ENCODE measurements at places on chromosomes 6 and 20.

DNA sequence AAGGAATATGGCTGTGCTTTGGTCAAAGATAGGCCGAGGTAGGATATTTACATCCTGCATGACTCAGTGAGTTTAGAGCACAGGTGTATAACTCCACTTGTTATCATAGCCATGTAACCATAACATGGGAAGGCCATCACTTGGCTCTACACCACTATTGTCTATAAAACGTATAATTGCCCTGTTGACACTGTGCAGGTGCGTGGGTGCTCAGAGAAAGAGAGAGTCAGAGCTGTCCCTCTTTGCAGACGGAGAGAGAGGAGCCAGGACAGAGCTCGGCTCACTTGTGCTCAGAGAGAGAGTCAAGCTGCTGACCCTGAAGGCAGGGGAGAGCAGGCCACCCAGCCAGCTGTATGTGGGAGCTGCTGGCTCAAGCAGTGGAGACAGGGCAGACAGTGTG, 46.0 kb downstream of the OR2B6 start:
- H3K4me3 ChIP-seq = no peak overlapping the region
- no peaks in the 10 kb centered on the region for H3K27me3 ChIP-seq
- no peak overlapping the region for H3K27ac ChIP-seq
- no peaks in the 10 kb centered on the region for H3K4me1 ChIP-seq
- no peaks in the 10 kb centered on the region for H3K36me3 ChIP-seq
- no peak for DNase-seq

GRCh38 chr20:5887386-5887785, 62.9 kb downstream of the TRMT6 start:
- H3K36me3 ChIP-seq = no peaks in the 10 kb centered on the region
- no peak overlapping the region for H3K4me3 ChIP-seq
- no peaks in the 10 kb centered on the region for H3K4me1 ChIP-seq
- DNase-seq = no peak
- H3K27me3 ChIP-seq = no peaks in the 10 kb centered on the region

- no peaks in the 10 kb centered on the region for H3K27me3 ChIP-seq
- DNase-seq = no peak
- H3K4me3 ChIP-seq = no peak overlapping the region
- H3K4me1 ChIP-seq = no peaks in the 10 kb centered on the region
Observed at GRCh38 chr6:51322505-51322904, 503.8 kb downstream of the TFAP2B start.

GRCh38 chr6:28766426-28766825, 157.4 kb downstream of the TRIM27 start:
- H3K27me3 ChIP-seq = peaks cover 94% of the 10 kb centered on the region
- no peak overlapping the region for H3K4me3 ChIP-seq
- H3K27ac ChIP-seq = no peak overlapping the region
- no peak for DNase-seq

GRCh38 chr6:72984981-72985665, 240.2 kb downstream of the KHDC1L start:
- no peaks in the 10 kb centered on the region for H3K27me3 ChIP-seq
- H3K4me1 ChIP-seq = no peaks in the 10 kb centered on the region
- H3K4me3 ChIP-seq = no peak overlapping the region
- H3K27ac ChIP-seq = no peak overlapping the region

- H3K27me3 ChIP-seq = no peaks in the 10 kb centered on the region
- no peak overlapping the region for H3K4me3 ChIP-seq
- H3K36me3 ChIP-seq = peaks cover 3% of the 10 kb centered on the region
- no peak for DNase-seq
- no peak overlapping the region for H3K27ac ChIP-seq
- peaks cover 20% of the 10 kb centered on the region for H3K4me1 ChIP-seq
Observed at GRCh38 chr20:37096415-37097041, 731 bp upstream of the RBL1 start.

- no peaks in the 10 kb centered on the region for H3K4me1 ChIP-seq
- no peaks in the 10 kb centered on the region for H3K27me3 ChIP-seq
- no peak overlapping the region for H3K27ac ChIP-seq
- no peak for DNase-seq
- no peak overlapping the region for H3K4me3 ChIP-seq
- no peaks in the 10 kb centered on the region for H3K36me3 ChIP-seq
Observed at GRCh38 chr6:36336208-36336710, 429 bp downstream of the BNIP5 start.

- no peak for DNase-seq
- H3K36me3 ChIP-seq = no peaks in the 10 kb centered on the region
- no peaks in the 10 kb centered on the region for H3K27me3 ChIP-seq
- no peak overlapping the region for H3K4me3 ChIP-seq
- no peaks in the 10 kb centered on the region for H3K4me1 ChIP-seq
Observed at GRCh38 chr20:40476461-40476860, 212.6 kb downstream of the MAFB start.

DNA sequence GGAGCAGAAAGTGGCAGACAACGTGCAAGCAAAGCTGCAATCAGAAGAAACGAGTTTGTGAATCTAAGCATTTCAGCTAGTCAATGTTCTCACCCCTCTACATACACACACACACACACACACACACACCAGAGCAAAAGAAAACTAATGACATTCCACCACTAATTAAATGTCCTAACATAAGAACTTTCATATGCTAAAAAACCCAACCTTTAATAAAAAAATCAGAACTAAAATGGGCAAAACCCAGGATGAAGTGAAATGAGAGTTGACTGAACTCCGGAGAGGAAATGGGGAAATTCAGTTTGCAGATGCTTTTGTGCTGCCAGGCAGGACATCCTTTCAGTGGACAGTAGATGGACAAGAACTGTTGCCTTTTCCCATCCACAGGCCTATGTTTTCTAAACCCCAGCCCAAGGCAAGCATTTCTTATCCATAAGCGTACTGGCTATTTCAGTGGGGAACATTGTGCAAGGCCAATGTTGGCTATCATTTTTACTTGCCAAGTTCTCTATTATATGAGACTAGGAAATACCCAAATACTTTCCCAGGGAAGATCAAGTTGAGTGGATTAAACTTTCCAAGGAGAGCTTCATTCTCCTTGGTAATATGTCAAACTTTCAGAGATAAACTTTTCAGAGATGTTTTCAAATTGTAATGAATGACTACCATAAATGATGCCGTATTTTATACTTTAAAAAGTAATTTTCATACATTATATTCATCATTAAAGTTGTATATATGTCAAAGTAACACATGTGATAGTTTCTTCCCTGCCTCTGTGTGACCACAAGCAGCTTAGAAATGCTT, 27.3 kb downstream of the RIN2 start:
- H3K27me3 ChIP-seq = no peaks in the 10 kb centered on the region
- no peak for DNase-seq
- H3K27ac ChIP-seq = no peak overlapping the region
- H3K36me3 ChIP-seq = no peaks in the 10 kb centered on the region
- H3K4me3 ChIP-seq = no peak overlapping the region

DNA sequence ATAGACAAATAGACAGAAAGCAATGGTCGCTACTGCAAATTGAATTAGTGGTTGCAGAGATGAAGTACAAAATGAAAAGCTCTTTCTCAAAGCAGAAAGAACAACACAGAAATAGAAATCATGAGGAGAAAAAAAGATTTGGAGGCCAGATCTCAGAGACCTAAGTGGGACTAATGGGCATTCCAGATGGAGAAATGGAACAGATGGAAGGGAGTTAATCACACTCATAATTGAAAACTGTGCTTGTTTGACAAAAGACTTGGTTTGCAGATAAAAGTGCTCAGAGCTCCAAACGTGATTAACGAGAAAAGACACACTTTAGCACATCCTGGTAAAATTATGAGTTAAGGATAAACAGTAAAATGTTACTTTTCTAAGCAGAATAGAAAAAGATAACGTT, 58.1 kb upstream of the SNRPB2 start:
- DNase-seq = no peak
- H3K27me3 ChIP-seq = no peaks in the 10 kb centered on the region
- H3K36me3 ChIP-seq = no peaks in the 10 kb centered on the region
- H3K4me3 ChIP-seq = no peak overlapping the region

GRCh38 chr6:109318328-109318876, 63.9 kb downstream of the CD164 start:
- DNase-seq = peak; percentile 66
- no peaks in the 10 kb centered on the region for H3K36me3 ChIP-seq
- H3K27me3 ChIP-seq = no peaks in the 10 kb centered on the region
- peaks cover 51% of the 10 kb centered on the region for H3K4me1 ChIP-seq
- no peak overlapping the region for H3K27ac ChIP-seq
- no peak overlapping the region for H3K4me3 ChIP-seq

GRCh38 chr6:163900570-163900969, 486.1 kb downstream of the QKI start:
- no peaks in the 10 kb centered on the region for H3K36me3 ChIP-seq
- H3K27me3 ChIP-seq = no peaks in the 10 kb centered on the region

GRCh38 chr6:26241033-26241895, 123.7 kb upstream of the BTN3A2 start:
- H3K27me3 ChIP-seq = no peaks in the 10 kb centered on the region
- no peaks in the 10 kb centered on the region for H3K36me3 ChIP-seq
- peaks cover 8% of the 10 kb centered on the region for H3K4me1 ChIP-seq
- peak overlapping the region; percentile 92 for H3K27ac ChIP-seq
- H3K4me3 ChIP-seq = peak overlapping the region; percentile 65
- peak; percentile 89 for DNase-seq

DNA sequence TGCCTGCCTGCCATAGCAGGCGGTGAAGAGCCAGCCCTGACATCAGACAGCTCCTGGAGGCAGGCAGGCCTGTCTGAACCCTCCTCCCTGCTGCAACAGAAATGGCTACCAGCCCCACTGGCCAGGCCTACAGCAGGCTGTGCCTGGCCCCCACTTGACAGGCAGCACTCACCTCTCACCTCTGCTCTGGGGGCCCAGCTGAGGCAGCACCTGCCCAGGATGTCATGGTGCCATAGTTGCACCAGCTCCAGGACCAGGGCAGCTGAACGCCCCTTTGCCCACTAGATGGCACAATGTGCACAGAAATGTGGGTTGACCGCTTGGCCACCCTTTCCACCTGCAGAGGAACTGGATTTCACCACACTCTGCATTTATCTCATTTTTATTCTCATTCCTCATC, 30.6 kb downstream of the MRPL14 start:
- peaks cover 10% of the 10 kb centered on the region for H3K4me1 ChIP-seq
- H3K4me3 ChIP-seq = no peak overlapping the region
- DNase-seq = peak; percentile 69
- peaks cover 5% of the 10 kb centered on the region for H3K36me3 ChIP-seq

GRCh38 chr20:2705931-2706645, 13.5 kb downstream of the EBF4 start:
- peaks cover 4% of the 10 kb centered on the region for H3K27me3 ChIP-seq
- H3K4me3 ChIP-seq = no peak overlapping the region
- H3K27ac ChIP-seq = no peak overlapping the region

DNA sequence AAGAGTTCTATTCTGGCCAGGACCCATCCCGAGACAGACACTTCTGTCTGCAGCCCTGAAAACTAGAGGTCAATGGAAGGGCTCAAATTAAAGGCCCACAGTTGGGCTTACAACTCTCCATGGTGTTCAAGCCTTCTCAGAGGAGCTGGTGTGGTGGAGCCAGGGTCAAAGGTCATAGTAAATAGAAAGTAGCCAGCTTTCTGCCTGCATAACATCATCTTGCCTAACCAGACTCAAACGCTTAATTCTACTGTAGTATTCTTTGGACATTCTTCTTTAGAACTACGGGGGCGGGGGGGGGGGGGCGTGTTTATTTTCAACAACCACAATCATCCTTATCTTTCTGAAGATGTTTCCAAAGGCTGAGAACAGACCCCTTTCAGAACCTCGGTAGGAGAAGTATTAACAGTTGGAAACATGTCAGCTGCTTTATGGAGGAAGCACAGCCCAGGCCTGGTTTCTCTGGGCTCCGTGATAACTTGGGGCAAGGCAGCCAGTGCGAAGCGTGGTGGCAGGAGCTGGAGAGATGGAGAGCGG, 1.5 kb upstream of the RREB1 start:
- no peak for DNase-seq
- H3K27me3 ChIP-seq = no peaks in the 10 kb centered on the region
- H3K4me3 ChIP-seq = peak overlapping the region; percentile 99

DNA sequence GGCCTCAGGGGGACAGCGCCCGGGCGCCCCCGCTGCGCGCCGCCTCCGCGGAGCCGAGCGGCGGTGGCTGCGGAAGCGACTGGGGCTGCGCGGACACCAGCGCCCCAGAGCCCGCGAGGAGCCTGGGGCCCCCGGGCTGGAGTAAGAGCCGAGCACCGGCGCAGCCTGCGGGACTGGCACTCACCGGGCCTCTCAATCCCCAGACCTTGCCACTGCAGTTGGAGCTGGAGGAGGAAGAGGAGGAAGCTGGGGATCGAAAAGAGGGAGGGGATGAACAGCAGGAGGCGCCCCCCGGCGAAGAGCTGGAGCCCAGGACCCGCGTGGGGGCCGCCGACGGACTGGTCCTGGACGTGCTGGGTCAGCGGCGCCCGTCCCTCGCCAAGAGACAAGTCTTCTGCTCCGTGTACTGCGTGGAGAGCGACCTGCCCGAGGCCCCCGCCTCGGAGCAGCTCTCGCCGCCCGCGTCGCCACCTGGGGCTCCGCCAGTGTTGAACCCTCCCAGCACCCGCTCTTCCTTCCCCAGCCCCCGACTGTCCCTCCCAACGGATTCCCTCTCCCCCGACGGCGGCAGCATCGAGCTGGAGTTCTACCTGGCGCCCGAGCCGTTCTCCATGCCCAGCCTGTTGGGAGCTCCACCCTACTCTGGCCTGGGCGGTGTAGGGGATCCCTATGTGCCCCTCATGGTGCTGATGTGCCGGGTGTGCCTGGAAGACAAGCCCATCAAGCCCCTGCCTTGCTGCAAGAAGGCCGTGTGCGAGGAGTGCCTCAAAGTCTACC, 590 bp downstream of the RNF217 start:
- peaks cover 27% of the 10 kb centered on the region for H3K4me1 ChIP-seq
- peak; percentile 68 for DNase-seq
- H3K27me3 ChIP-seq = no peaks in the 10 kb centered on the region
- no peaks in the 10 kb centered on the region for H3K36me3 ChIP-seq
- H3K27ac ChIP-seq = peak overlapping the region; percentile 89
- H3K4me3 ChIP-seq = peak overlapping the region; percentile 92

- H3K4me3 ChIP-seq = no peak overlapping the region
- H3K27ac ChIP-seq = no peak overlapping the region
- H3K36me3 ChIP-seq = no peaks in the 10 kb centered on the region
- no peaks in the 10 kb centered on the region for H3K27me3 ChIP-seq
- H3K4me1 ChIP-seq = no peaks in the 10 kb centered on the region
Observed at GRCh38 chr6:40860443-40860842, 178.6 kb downstream of the UNC5CL start.

- no peaks in the 10 kb centered on the region for H3K36me3 ChIP-seq
- no peak for DNase-seq
- no peaks in the 10 kb centered on the region for H3K27me3 ChIP-seq
Observed at GRCh38 chr6:66226109-66226508, 519.1 kb upstream of the EYS start.

- no peak overlapping the region for H3K27ac ChIP-seq
- peaks cover 8% of the 10 kb centered on the region for H3K4me1 ChIP-seq
- peak; percentile 99 for DNase-seq
- no peaks in the 10 kb centered on the region for H3K27me3 ChIP-seq
Observed at GRCh38 chr6:87756858-87757257, 54.8 kb upstream of the AKIRIN2 start.

- DNase-seq = no peak
- H3K4me3 ChIP-seq = no peak overlapping the region
- peaks cover 24% of the 10 kb centered on the region for H3K4me1 ChIP-seq
- no peaks in the 10 kb centered on the region for H3K27me3 ChIP-seq
- no peaks in the 10 kb centered on the region for H3K36me3 ChIP-seq
Observed at GRCh38 chr6:160102399-160102798, 19.2 kb upstream of the SLC22A1 start.

All from common myeloid progenitor, CD34-positive (primary cell).